Activated effector memory CD4-positive, alpha-beta T cell treated with Interleukin-2 at 50 U/mL for 16 hours (primary cell): ENCODE measurements at places on chromosomes 5 and 9.
A peak's percentile ranks its signal among the peaks of the same experiment; 100 is the strongest.

DNA sequence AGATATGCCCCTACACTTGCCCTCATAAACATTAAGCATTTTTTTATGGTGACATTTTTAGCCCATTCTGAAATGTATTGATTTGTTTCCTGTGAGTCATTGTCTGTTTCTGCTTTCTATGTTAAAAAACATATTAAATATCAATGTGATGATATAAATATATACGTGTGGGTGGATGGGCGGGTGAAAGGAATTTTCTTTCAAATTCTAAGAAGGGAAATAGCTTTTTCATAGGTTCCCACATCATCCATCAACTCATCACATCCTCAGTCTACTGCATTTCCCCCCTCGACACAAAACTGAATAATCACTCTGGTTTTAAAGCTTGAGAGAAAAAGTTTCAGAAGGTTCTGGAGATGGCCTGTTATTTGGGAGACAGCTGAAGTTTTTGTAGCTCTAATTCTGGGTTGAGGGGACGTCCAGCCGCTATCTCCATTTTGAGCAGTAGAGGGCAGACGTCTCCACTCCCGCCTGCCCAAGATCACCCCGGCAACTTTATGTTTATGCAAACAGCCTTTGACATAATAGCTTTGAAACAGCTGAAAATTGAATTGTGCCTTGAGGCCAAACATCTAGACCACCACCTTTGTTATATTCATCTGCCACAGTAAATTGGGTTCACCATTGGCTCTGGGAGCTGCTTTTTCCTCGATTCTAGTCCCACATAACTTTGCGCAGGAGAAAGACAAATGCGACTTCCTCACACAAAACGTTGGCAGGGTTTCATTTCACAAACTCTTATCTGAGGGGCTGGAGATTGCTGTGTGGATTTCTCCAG lies 216.2 kb upstream of the CLINT1 start:
- peak; percentile 8 for DNase-seq

DNA sequence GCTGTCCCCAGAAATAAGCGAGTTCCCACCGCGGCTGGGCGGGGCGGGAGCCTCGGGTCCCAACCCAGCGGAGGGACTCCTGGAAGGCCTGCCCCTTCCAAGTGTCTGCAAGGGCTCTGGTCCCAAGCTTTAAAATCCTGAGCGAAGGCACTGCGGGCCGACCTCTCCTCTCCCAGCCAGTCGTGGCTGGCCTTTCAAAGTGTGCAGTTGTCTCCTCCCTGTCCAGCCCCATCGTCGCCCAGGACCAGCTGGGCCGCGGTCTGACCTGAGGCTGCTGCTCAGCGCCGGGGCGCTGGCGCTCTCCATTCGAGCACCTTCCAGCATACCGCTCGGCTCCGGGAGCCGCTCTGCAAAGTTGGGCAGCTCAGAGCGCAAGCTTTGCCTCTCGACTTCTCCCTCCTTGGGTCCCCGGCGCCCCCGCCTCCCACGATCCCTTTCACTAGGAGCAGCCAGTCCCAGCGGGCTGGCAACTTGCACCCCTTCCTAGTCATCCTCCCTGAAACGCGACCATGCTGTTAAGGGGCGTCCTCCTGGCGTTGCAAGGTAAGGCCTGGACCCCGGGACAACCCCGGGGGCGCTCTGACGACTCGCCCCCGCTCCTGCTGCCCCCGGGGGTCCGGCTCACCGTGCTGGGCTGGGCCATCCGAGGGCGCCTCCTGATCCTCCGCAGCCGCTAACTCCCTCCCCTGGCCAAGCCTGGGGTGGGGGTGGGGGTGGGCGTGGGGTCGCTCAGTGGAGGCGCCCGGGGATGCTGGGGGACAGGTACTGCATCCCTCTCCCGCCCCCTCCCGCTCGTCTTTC lies at the start of gene MAMDC2:
Gene MAMDC2 (plus strand): TSS at position 160 of the 801 bp plus-strand sequence. CDS start 350 bp downstream, at position 510.
- DNase-seq = no peak

GRCh38 chr5:107557051-107557658 lies 113.6 kb downstream of the EFNA5 start:
- no peak for DNase-seq

- no peak for DNase-seq
These were observed 107.9 kb downstream of the INVS start for GRCh38 chr9:100206899-100207298.

DNA sequence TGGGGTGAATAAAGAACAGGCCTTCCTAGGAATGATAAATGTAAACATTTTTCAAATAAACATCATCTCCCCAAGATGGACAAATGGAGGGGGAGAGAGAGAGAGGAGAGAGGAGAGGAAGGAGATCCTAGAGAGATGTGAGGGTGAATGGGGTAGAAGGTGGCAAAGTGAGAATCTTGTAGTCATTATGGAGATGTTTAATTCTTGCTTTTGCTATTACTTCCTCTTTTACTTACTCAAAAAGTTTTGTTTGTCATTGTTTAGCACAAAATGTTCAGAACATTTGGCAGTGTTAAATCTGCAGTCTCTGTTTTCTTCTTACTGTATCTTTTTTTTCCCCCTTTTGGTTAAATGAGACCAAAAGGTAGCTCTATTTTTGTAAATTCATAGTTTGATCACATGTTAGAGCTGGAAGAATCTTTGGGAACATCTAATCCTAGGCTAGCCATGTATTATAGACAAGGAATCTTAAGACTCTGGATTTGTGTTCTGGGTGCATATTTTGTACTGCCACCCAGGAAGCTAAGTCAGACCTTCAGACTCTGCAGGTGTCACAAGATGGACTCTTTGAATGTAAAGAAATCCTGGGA lies 266.1 kb downstream of the NTRK2 start:
- no peak for DNase-seq

DNA sequence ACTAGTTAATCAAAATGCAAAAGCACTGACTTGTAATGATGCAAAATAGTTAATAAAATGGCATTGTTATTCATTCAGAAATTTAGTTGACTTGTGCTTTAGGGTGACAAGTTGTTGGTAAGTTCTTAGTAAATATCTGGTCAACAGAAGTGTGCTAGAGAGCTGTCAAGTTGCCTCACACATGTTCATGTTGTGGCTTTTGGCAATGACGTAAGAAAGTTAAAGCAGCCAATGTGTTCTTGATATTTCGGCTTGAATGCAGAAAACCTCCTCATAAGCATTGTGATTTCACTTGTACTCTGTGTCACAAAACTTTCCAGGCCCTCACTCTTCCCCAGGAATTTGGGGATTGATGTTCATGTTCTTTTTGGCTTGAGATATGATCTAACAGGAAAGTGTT lies 626.7 kb downstream of the PRR16 start:
- no peak for DNase-seq

DNA sequence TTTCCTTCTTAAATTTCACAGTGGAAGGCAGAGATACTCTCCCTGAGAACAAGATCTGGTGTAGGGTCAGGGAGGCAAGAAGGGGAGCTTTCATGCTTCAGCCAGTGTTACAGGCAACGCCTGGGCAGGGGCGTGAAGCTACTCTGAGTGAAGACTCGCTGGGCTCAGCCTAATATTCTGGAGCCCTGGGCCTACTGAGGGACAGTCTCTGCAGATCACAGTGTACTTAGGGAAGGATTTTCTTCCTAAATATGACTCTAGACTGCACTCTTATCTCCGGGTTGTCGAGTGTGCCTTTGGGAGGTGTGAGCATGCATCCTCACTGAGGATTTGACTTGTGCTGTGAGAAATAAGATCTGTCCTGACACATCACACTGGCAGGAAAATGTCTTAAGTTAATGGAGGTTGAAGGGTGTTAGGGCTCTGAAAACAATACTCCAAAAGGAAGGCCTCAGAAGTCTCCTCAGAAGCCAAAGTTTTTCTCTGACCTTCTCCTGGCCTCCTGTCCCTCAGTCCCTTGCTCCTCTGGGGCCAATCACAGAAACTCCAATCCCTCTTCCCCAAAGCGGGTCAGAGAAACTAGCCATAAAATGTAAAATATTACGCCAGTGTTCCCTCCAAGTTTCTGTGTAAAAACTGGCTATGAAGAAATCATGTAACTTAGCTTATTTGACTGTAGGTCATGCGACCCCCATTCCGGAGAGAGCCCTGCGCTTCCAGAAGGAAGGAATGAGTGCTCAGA lies 156.8 kb upstream of the TBC1D2 start:
- DNase-seq = no peak

- no peak for DNase-seq
These were observed 20.0 kb upstream of the NPM1 start for GRCh38 chr5:171367424-171368370.

- no peak for DNase-seq
These were observed 3.4 kb upstream of the RXRA start for GRCh38 chr9:134322781-134323241.
